ENCODE measurements at places on chromosomes 13 and 19. TPM values are rescaled to one million over a fixed set of nuclear protein-coding genes. Genes with fewer than 3 reads are reported as not detected.

GRCh38 chr13:77353995-77354394, 27.1 kb upstream of the MYCBP2 start:
- no peaks in the 10 kb centered on the region for H3K27me3 ChIP-seq
- H3K4me1 ChIP-seq: no peaks in the 10 kb centered on the region
- no peak for DNase-seq
- H3K36me3 ChIP-seq: no peaks in the 10 kb centered on the region

- DNase-seq: peak; percentile 100
- H3K36me3 ChIP-seq: no peaks in the 10 kb centered on the region
- no peaks in the 10 kb centered on the region for H3K27me3 ChIP-seq
- no peak overlapping the region for H3K4me3 ChIP-seq
- peaks cover 23% of the 10 kb centered on the region for H3K4me1 ChIP-seq
Measured at GRCh38 chr19:7783991-7784423, 21.0 kb downstream of the CLEC4M start.

CRB3 gene
- 36.4 TPM for total RNA-seq

SOHLH2 gene
- 2.3 TPM for total RNA-seq

OXGR1 gene
- not detected for total RNA-seq

DNA sequence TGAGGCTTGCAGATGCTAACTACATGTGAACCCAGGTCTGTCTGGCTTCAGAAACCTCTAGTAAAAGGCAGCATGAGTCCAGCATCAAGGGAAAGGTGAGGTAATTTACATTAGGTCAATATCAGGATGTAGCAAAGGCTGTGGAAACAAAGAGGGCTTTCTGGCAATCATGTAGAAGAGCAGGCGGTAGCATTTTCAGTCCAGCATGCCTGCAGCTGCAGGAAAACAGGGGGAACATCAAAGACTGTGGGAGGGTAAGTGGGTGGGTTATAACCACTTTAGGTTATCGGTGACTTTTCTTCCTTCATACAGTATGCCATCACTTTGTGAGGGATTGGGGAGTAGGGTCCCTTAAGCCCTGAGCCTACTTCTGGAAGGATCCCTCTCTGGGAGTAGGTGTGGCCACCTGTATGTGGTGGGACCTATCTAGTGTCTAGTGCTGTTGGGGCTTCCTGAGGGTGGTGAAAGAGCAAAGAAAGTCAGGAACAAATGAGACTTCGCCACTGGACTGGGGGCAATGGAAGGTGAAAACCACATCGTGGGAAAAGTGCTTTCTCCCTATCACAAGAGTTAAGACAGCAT, 10.8 kb downstream of the SUGP2 start:
- no peaks in the 10 kb centered on the region for H3K4me1 ChIP-seq
- no peak overlapping the region for H3K27ac ChIP-seq
- H3K4me3 ChIP-seq: no peak overlapping the region
- H3K27me3 ChIP-seq: no peaks in the 10 kb centered on the region

DNA sequence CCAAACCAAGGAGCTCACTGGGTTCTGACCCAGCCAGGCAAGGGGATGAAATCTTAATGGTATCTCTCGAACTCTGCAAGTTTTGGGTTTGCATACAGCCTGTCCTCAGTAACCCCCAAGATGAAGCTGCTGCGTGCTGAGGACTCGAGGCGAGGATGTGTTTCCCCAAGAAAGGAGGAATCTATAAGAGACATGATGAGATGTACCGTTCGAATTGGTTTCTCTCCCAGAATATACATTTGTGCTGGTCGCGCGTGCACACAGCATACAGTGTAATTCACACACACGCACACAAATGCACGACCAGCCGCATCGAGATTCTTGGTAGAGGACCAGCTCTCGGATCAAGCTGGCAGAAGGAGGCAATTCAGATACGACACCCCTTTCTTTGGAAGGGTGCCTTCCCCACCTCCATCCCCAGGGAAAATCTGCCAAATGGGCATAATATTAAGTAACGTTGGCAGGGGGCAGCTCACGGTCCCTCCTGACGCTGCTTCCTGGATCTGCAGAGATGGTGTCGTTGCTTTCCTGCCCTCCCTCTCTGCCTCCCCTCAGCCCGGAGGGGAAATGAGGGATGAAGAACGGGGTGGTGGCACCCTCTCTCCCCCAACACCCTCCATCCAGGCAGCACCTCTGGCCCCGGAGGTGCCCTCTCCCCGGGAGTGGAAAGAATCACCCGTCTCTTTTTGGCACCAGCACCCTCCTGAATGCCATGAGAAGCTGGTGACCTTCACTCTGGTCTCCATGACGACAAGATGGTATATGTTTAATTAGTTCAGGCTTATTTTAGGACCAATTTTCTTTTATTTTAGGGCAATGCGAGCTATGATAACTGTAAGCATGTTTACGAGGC, 310.2 kb downstream of the ZNF536 start:
- no peak overlapping the region for H3K4me3 ChIP-seq
- H3K36me3 ChIP-seq: no peaks in the 10 kb centered on the region
- no peaks in the 10 kb centered on the region for H3K4me1 ChIP-seq
- no peak overlapping the region for H3K27ac ChIP-seq
- no peak for DNase-seq

- peaks cover 3% of the 10 kb centered on the region for H3K4me1 ChIP-seq
- H3K27me3 ChIP-seq: no peaks in the 10 kb centered on the region
- no peaks in the 10 kb centered on the region for H3K36me3 ChIP-seq
- no peak for DNase-seq
Measured at GRCh38 chr19:16896146-16897028, 7.6 kb downstream of the F2RL3 start.

- no peak for DNase-seq
- H3K27me3 ChIP-seq: no peaks in the 10 kb centered on the region
- H3K27ac ChIP-seq: no peak overlapping the region
- H3K36me3 ChIP-seq: no peaks in the 10 kb centered on the region
- no peaks in the 10 kb centered on the region for H3K4me1 ChIP-seq
Measured at GRCh38 chr13:94224670-94225069, 254.8 kb downstream of the DCT start.

DNA sequence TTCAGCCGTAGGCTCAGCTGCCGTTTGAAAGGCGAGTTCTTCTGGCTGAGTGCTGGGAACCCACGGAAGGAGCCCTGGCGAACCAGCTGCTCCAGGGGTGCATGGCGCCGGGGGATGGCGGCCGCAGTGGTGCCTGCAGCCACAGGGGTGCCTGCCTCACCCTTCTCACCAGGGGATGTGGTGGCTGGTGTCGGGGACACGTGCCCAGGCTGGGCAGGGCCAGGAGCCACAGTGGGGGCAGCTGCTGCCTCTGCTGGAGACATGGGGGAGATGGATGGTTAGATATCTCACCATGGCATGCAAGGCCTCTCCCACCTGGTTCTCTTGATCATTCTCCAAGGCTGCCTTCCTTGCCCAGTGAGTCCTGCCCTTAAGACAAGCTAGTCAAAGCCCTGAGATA, 17.1 kb downstream of the NUMBL start:
- H3K36me3 ChIP-seq: 0 out of 2 replicates have a peak, but pooled peaks cover 6% of the 10 kb centered on the region
- no peak for DNase-seq
- no peak overlapping the region for H3K4me3 ChIP-seq
- H3K4me1 ChIP-seq: no peaks in the 10 kb centered on the region

OR7A5 gene
- total RNA-seq: not detected

DNA sequence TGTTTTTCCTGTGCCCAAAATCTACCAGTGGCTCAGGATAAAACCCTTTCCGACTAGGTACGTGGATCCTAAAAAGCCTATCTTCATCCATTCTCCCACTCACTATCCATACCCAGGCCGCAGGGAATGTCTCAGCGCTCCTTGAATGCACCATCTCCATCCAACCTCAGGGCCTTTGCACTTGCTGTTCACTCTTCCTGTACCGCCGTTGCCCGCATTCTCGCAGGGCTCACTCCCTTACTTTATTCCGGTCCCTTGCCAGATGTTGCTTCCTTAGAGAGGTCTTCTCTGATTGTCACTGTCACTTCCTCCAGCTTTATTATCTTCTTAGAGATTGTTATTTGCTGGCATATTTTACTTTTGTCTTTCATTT, 93.3 kb upstream of the ZNF536 start:
- no peak overlapping the region for H3K4me3 ChIP-seq
- no peak overlapping the region for H3K27ac ChIP-seq
- no peaks in the 10 kb centered on the region for H3K4me1 ChIP-seq
- no peak for DNase-seq
- peaks cover 93% of the 10 kb centered on the region for H3K27me3 ChIP-seq

DNA sequence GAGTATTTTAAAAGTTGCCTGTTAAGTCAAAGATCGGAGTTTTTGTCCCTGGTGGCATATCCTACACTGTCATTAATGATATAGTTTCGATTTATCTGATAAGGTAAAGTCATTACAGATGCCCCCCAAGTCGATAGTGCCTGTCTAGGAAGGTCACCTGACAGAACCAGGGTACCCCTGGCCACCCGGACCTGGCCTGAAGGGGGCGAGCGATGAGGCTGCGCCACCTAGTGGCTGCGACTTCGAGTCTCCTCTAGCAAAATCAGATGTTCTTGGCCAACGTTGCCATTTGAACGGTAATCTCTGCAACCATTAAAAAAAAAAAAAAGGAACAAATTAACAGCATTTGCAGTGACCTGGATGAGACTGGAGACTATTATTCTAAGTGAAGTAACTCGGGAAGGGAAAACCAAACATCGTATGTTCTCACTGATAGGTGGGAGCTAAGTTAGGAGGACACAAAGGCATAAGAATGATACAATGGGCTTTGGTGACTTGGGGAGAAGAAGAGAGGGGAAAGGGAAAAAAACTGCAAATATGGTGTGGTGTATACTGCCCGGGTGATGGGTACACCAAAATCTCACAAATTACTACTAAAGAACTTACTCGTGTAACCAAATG, 565.1 kb downstream of the LIG4 start:
- no peaks in the 10 kb centered on the region for H3K27me3 ChIP-seq
- no peak overlapping the region for H3K27ac ChIP-seq
- no peak overlapping the region for H3K4me3 ChIP-seq
- no peaks in the 10 kb centered on the region for H3K36me3 ChIP-seq
- DNase-seq: no peak

DNA sequence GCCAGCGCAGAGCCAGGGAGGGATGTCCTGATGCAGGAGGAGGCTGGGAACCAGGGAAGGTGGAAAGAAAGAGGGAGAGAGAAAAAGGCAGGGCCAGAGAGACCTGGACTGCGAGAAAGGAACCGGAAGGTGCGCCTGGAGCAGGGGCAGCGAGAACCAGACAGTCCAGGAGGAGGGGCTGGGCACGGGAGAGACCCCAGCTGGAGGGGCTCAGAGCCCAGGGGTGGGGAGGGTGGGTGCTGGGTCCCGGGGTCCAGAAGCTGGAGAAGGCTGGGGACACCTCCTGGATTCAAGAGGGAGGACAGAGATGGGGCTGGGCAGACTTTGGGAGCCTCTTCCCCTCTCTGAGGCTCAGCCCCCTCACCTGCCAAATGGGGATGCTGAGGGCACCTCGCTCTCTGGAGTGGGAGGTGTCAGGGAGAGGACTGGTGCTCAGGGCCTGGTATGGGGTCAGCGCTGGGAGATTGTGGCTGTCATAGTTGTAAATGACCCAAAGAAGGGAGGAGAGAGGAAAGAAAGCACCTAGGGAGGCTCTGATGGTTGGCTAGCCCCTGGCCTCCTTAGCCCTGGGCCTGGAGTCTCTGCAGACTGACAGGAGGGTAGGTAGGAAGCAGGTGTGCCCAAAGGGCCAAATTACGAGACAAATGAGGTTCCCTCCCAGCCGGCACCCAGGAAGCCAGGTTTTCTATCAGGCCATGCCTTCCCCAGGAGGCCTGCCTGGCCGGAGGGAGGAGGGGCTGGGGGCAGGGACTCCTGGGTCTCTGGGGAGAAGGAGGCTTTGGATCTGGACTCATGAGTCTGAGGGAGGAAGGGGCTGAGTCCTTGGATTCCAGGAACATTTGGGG, 1.3 kb upstream of the SPACA6 start:
- H3K4me1 ChIP-seq: peaks cover 28% of the 10 kb centered on the region
- H3K27ac ChIP-seq: no peak overlapping the region
- peaks cover 8% of the 10 kb centered on the region for H3K36me3 ChIP-seq

CYP4F22 gene
- total RNA-seq: not detected

All from PC-9 (cell line).